ENCODE measurements at places on chromosomes 7 and 10. TPM values are rescaled to one million over a fixed set of nuclear protein-coding genes. Genes with fewer than 3 reads are reported as not detected.

- DNase-seq: no peak
Observed at GRCh38 chr7:125390981-125391380, 461.4 kb upstream of the POT1 start.

GRCh38 chr10:29736366-29737073, 101.7 kb upstream of the SVIL start:
- DNase-seq: peak; percentile 99

DNA sequence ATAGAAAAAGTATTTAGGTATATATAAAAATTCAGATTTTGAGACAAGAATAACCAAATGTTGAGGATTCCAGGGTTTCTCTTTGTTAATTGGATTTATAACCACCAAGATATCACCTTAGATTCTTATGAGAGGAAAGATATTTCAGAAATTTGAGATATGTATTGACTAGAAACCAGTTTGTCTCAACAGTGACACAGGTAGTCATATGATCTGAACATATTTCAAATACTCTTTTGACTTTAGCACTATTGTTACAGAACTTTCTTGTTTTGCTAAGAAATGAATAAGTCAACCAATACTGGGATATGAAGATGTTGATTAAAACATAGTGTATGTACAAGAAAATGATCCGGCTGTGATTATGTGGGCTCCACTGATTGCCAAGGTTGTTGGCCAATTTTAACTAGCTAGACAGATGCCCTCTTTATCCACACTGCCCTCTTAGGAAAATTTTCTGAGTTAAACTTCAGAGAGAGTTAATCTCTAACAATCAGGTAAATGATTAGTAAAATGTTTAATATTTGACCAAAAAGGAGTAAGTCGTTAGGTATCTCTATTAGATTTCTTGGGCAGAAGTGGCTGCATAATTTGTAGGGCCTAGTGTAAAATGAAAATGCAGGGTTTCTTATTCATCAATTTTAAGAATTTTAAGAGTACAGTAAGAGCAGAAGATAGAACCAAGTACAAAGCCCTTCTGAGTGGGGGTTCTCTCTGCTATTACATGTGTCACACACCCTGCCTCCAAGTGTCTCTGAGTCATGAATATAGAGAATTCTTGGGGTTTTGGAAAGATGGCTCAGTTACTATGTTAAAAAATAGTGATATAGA, 376.0 kb downstream of the TFEC start:
- peak; percentile 89 for DNase-seq

DNA sequence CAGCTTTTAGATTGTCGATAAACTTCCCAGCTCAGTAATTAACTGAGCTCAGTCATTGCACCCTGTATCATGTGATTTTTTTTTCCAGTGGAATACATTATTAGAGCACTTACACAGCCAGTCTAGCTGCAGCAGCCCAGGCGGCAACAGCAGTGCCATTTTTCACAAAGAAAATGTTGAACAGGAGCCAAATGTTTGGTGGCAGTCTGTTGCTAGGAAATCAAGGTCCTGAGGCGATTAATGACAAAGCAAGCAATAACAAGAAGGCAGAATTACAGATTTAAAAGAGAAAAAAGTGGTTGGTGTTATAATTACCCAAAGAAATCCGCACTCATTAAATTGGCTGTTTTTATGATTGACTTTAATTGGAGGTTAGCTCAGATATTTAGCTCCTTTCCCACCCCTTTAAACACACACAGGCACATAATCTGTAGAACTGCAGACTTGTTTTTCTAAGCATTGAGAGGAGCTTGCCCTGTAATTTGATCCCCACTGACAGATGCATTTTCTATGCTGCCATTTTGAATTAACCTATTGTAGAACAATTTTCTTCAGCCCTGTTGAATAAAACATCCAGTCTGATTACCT, 267.4 kb downstream of the ADK start:
- DNase-seq: no peak

Gene LRRC17
- 12.3 TPM for total RNA-seq

Gene ZPBP
- not detected for total RNA-seq

Gene PDZD7
- 0.72 TPM for total RNA-seq

All from osteoblast (primary cell).